ENCODE measurements at places on chromosomes 7 and 10.

- DNase-seq, result no peak
Observed at GRCh38 chr7:30313348-30313747, 29.0 kb downstream of the ZNRF2 start.

GRCh38 chr7:94252971-94253370 lies 141.7 kb upstream of the COL1A2 start:
- DNase-seq, result no peak

DNA sequence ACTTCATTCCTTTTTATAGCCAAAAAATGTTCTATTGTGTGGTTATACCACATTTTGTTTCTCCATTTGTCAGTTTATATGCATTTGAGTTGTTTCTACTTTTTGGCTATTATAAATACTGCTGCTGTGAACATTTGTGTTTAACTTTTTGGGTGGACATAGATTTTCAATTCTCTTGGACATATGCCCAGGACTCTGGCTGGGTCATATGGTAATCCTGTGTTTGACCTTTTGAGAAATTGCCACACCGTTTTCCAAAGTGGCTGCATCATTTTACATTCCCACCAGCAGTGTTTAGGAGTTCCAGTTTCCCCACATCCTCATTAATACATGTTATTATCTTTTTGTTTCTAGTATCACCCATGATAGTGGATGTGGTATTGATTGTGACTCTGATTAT lies 39.4 kb downstream of the CSGALNACT2 start:
- DNase-seq, result no peak

DNA sequence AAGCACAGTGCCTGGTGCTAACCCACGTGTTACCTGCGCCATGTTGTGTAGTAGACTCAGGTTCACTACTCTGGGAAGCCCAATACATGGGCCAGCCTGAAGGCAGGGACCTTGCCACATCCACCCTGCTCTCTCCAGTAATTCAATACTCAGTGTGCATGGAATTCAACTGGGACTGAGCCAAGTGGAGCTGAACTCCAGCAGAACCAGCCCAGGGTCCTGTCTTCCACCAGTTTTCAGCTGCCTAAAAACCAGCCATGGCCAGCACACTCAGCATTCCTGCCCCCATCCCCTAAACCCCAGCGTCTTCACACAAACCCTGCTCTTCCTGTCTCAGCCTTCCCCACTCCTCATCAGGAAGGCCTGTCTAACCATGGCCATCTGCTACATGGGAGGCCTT lies 15.4 kb downstream of the FGF8 start:
- DNase-seq, result peak; percentile 33

GRCh38 chr7:11540271-11540761 lies 291.7 kb downstream of the THSD7A start:
- DNase-seq, result no peak

GRCh38 chr7:138162236-138162635 lies 86.0 kb downstream of the AKR1D1 start:
- no peak for DNase-seq

DNA sequence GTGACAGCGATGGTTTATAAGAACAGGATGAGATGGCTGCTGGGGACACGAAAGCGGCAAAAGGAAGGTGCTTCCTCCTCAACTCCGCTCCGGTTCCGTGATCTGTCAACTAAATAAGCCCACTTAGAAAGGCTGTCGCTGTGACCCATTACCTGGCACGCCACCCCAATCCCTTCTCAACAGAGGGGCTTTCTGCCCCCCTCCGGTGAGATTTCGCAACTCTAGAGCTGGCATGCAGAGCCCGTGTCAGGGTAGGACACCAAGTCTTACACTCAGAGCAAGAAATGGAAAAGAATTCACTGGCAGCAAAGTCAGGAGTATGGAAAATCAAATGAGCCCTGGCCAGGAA lies 66.4 kb downstream of the FGFR2 start:
- DNase-seq, result no peak

- DNase-seq, result no peak
Observed at GRCh38 chr10:17744341-17744861, 7.6 kb upstream of the TMEM236 start.

- no peak for DNase-seq
Observed at GRCh38 chr7:79507131-79507530, 53.7 kb upstream of the MAGI2 start.

GRCh38 chr10:61452655-61453641 lies at the start of gene TMEM26:
Gene TMEM26 (minus strand): TSS chr10:61453381. CDS start chr10:61453081, 300 bp downstream.
- peak; percentile 85 for DNase-seq

DNA sequence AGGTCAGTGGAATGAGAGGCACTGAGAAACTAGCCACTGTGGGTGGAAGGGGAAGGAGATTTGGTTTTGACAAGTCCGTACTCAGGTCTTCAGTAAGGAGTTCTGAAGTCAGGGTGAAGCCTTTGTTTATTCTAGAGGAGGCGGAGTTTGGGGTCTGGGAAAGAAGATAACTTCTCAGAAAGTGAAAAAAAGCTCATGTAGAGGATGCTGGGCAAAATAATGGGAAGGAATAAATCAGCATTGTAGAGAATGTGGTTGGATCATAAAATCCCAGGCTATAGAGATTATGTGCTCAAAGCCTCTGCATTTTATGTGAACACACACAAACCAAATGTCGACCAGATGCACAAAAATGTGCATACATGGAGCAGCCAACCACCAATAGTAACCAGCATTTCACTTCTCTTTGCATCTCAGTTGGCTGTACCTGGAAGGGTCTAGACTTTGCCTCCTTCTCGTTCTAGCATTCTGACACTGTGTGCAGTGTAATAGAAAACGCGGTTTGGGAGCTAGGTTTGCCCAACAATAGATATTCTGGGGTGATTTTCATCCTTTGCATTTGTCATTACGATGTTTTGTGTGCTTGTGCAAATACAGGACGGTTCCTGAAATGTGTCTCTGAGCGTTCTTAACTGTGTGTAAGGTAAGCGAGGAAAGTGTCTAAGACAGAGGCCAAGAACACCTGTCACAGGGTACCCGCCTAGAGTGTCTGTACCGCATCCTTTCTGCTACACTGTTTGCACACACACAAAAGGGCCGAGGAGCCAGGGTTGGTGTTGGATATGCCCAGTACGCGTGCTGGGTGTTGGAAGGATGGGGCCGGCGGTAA lies 603 bp upstream of the HECW1 start:
- DNase-seq, result no peak

DNA sequence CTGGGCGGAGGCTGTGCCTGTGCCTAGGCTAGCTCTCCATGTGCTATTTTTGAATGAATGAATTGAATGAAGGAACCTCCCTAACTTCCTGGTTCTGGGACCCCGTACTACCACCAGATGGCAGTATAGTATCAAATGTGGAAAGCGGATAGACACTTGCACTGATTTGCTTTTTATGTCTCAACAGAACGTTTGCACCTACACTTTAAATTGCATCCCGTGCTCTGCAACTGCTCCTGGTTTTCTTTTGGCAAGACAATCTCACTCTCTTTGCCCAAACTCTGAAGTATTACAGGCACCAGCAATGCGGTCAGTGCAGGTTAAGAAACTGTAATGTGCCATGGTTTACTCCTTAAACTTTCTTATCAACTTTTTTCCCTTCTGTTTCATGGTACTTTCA lies 6.5 kb downstream of the FZD8 start:
- DNase-seq, result no peak

DNA sequence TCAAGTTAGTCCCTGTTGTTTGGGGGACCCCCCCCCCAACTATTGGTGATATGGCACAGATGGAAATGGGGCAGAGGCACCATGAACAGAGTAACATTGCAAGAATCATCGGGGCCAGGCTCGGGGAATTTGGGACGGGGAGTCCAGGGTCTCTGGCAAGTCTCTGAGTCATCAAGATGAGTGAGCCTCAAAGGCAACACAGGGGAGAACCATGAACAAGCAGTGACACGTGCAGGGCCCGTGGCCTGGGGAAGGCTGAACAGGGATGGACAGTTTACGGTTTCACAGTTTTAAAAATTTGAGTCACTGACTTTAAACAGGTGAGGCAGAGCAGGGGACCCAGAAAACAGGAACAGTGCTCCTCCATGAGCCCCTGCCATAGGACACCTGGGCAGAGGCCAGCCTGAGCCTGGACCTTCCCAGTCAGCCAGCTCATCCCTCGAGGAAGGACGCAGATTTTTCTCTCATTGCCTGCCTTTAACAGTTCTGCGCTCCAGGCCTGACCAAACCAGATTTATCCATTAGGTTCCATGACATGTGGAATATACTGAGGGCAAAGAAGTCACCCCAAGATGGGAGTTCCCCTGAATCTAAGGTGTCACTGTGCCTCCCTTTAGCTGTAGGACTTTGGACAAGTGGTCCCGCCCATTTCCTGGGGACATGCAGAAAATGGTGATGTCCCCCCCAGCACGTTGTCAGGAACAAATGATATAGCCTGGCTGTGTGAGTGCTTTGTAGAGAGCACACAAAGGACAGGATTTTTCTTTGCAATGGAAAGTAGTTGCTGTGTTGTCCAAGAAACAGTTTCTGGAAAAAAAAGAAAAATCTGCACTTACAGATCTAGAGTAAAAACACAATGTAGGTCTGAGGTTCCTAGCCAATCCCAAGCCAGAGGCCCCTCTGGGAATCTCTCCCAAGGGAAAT lies 23.8 kb downstream of the CHST15 start:
- no peak for DNase-seq

- peak; percentile 60 for DNase-seq
Observed at GRCh38 chr7:100893318-100893895, 2.3 kb downstream of the ACHE start.

DNA sequence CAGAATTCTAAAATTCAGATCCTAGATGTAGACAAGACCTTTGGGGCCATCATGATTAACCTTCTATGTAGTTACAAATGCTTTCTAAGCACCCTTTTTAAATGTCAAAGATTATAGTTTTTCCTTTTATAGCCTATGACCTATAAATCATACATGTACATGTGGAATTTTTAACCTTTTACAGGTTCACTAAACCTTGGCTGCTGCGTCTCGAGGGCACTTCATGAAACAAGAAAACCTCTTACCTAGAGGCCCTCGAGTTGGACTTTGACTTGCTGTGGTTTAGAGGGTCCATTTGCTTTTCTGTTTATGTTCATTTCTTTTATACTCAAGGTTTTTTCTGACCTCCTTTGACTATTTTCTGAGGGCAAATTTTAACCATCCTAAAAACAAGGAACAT lies 302.2 kb downstream of the CSTF2T start:
- DNase-seq, result no peak

DNA sequence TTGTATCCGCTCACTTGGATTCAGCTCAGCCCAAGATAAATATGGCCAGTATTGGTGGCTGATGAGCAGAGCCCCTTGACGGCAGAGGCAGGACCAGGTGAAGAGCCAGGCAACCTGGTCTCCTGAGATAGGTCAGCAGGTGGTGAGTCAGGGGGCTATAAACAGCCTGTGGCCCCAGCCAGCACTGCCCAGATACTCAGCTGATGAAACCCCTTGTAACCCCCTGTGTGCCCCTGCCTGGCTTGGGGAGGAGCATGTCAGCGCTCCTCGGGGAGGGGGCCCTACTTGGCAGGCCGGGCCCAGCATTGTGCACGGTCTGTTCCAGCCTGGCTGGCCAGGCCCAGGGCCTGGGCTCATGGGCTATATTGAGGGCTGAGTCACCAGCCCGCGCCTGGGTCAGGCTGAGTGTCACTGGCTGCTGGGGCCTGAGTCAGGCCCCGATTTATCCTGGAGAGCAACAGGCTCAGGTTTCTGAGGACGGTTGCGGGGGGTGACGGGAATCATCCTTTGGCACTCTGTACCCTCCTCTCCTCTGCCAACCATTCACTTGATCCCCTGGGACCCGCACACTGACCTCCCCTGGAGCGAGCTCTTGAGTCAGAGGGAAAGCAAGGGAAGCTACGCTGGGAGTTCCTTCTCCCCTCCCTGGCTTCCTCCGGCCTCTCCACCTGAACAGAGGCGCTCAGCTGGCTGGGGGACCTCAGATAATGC lies 2.8 kb upstream of the FLNC start:
- peak; percentile 87 for DNase-seq

DNA sequence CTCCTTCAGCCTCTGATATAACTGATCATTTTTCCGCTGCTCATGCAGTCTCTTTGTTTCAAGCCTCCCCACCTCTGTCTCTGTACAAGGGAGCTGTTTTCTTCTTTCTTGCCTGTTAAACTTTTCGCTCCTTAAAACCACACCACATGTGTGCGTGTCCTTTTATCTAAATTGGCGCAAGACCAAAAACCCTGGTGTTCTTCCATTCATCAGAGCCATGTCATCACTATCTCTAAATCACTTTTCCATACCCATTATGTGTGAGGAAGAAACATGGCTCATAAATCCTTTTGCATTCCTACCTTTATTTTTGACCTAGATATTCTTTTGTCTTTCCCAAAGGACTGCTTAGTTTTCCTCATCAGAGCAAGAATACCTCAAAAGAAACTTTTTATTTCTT lies 239.0 kb upstream of the IMMP2L start:
- DNase-seq, result no peak

DNA sequence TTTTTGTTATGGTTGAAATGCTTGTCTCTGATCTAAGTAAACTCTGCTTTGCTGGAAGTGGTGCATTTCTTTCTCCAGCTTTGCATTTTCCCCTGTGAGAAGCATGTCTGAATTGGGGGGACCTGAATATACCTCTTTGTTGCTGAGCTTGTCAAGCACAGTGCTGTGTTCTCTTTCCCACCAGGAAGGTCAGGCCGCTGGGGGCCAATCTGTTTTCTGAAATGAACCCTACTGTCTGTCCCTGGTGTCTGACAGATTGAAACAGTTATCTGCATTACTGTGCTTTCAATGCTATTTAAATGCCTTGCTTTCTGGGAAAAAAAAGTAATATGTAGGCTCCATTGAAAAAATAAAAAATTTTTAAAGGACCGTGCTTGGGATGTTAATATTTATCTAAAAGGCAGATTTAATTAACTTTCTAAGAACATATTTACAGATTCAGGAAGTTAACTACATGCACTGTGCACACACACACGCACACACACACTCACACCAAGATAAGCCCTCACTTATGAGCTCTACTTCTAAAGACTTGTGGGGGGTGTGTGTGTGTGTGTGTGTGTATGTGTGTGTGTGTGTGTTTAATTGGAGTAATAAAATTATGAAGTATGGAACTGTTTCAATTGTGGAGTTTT lies 127.0 kb upstream of the FZD1 start:
- no peak for DNase-seq

- DNase-seq, result peak; percentile 55
Observed at GRCh38 chr7:45157653-45158401, at the start of gene RAMP3. Gene RAMP3 (plus strand): TSS chr7:45157791. CDS start chr7:45157829, 38 bp downstream.

GRCh38 chr10:23205972-23206642 lies 14.0 kb downstream of the PTF1A start:
- no peak for DNase-seq

- DNase-seq, result no peak
Observed at GRCh38 chr10:1241322-1241890, 185.2 kb downstream of the WDR37 start.

GRCh38 chr7:42740408-42740807 lies 171.5 kb downstream of the C7orf25 start:
- DNase-seq, result no peak

- DNase-seq, result no peak
Observed at GRCh38 chr7:98862716-98863420, 6.9 kb downstream of the TMEM130 start.

GRCh38 chr7:34073676-34074075 lies 168.3 kb downstream of the BMPER start:
- no peak for DNase-seq

GRCh38 chr7:31079824-31080511 lies 27.9 kb downstream of the ADCYAP1R1 start:
- DNase-seq, result peak; percentile 11

- DNase-seq, result no peak
Observed at GRCh38 chr10:30557884-30558283, 71.7 kb downstream of the LYZL2 start.

All from sigmoid colon (tissue), 7 donors.